Left ventricle myocardium superior (tissue), 1 donor: ENCODE measurements at places on chromosomes 16 and 17. TPM values are rescaled to one million over a fixed set of nuclear protein-coding genes. Genes with fewer than 3 reads are reported as not detected.

The EMP2 gene
- 96.4 TPM for total RNA-seq

- DNase-seq = no peak
Observed at GRCh38 chr17:61058066-61058465, 341.6 kb upstream of the TBX2 start.

GRCh38 chr17:36641877-36642845, 40.8 kb downstream of the MRM1 start:
- no peak for DNase-seq

DNA sequence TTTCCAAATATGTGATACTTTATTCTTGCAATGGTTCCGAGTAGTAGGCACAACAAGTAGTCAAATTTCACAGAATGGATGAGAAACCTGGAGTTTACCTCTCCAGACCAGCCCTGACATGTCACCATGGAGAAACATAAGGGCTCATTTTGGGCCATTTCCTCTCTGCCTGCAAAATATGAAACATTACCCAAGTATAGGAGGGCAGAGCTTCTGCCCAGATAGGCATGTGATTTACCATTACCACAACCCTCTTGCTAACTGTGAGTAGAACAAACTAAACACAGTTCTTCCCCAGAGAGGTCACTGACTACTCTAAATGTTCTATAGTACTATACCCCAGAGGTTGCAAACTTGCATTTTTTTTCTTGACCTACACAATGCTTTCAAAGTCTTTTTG, 15.7 kb upstream of the KPNB1 start:
- no peak for DNase-seq

DNA sequence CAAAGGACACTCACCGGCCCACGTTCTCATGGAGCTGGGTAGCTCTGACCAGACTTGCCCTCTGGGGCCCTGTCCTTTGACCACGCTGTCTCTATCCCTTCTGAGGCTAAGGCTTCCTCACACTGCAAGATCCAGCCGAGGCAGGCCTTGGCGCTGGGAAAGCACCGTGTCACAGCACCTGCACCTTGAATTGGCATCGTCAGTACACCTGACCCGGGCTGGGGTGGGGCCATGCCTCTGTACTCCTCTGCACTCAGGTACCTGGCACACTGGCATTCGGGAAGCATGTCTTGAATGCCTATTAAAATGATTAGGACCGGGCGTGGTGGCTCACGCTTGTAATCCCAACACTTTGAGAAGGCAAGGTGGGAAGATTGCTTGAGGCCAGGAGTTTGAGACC, 6.0 kb downstream of the TBC1D24 start:
- DNase-seq = no peak

- no peak for DNase-seq
Observed at GRCh38 chr16:89476811-89477261, 13.5 kb downstream of the ANKRD11 start.

GRCh38 chr16:77579351-77579891, 142.9 kb upstream of the NUDT7 start:
- DNase-seq = no peak

GRCh38 chr17:49783791-49784190, 4.7 kb upstream of the KAT7 start:
- no peak for DNase-seq

- DNase-seq = no peak
Observed at GRCh38 chr16:4803401-4803844, 990 bp upstream of the ROGDI start.

GRCh38 chr16:67530013-67530939, 1.6 kb downstream of the RIPOR1 start:
- peak; percentile 89 for DNase-seq

The TEX14 gene
- 0.15 TPM for total RNA-seq

DNA sequence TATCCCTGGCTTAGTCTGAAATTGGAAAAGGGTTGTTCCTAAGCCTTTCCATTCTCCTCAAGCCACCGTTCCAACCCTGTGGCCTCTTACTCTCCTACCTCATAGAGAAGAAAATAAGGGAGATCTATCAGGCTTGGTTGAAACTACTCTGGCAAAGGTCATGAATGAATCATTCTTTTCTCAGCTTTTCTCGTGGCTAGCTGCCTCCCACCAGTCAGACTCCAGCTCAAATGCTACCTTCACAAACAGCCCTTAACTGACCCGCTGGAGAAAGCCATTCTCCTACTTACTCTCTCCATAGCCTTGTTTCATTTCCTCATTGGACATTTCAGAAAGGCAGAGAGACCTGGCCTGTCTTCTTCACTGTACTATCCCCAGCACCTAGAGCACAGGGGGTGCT, 8.9 kb downstream of the MYH10 start:
- no peak for DNase-seq

DNA sequence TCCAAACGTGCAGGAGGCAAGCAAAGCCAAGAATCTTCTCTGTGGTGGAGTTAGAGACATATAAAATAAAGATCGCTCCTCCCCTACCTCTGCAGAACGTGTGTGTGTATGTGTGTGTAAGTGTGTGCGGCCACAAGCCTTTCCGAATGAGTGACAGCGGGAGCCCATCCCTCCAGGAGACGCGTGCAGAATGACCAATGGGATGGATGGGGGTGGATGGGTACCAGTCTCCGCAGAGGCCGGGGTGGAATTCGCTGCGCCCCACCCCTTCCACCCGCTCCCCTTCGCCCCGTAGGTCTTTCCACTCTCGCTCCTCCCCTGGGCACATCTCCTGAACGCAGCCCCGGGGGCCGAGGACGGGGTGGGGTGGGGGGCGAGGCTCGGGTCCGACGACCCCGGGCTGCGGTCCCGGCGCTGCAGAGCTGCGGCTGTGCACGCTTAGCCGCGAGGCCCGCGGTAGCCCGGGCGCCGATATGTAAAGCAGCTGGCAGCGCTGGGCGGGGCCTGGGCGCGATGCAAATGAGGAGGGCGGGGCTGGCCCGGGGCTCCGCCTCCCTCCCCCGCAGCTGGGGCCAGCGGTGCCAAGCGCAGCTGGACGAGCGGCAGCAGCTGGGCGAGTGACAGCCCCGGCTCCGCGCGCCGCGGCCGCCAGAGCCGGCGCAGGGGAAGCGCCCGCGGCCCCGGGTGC, at the start of gene PRKCB:
Gene PRKCB, plus strand, starts transcription at position 594 of the 688 bp plus-strand sequence.
- DNase-seq = peak; percentile 84

- no peak for DNase-seq
Observed at GRCh38 chr17:7667656-7668406, 17.1 kb downstream of the ATP1B2 start.

The DNAJC7 gene
- 76.6 TPM for total RNA-seq

The CHCT1 gene
- total RNA-seq = not detected

The ESRP2 gene
- total RNA-seq = 0.87 TPM

DNA sequence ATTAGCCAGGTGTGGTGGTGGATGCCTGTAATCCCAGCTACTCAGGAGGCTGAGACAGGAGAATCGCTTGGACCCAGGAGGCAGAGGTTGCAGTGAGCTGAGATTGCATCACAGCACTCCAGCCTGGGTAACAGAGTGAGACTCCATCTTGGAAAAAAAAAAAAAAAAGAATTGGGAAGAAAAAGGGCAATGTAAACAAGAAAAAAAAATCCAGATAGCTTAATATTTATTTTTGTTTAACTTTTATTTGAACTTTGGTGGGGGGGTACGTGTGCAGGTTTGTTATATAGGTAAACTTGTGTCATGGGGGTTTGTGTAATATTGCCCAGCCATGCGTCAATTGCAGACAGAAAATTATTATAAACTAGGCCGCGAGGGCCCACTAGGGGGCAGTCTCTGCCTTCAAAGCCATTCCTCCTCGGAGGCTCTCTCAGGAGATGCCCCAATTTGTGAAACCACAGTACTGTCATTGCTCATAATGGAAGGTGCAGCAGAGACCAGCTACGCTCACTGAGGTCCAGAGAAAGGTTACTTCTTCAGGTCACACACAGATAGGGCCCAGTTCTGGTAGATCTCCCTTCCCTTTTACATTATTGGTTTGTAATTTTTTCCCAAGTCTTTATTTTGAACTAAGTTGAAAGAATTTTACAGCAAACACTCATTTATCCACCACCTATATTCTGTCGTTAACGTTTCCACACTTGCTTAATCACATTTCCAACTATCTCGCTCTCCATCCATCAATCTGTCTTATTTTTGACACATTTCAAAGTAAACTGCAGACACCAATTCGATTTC, 206.2 kb downstream of the PRKCB start:
- peak; percentile 67 for DNase-seq

DNA sequence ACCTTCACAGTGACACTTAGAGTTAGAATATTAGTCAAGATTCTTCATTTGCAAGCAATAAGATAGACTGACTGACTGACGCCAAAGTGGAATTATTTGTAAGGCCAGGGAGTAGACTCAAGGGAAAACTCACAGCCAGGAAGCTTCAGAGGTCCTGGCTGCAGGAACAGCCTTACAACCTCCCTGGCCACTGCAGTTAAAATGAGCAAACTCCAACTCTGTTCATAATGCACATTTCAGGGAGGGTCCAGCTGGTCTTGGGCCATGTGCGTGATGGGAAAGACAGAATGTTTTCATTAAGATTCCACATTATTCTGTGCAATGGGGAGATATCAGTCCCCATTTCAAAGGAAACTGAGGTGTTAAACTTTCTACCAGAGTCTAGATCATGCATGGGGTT, 9.9 kb downstream of the CAPNS2 start:
- peak; percentile 46 for DNase-seq

The KRT9 gene
- total RNA-seq = not detected

DNA sequence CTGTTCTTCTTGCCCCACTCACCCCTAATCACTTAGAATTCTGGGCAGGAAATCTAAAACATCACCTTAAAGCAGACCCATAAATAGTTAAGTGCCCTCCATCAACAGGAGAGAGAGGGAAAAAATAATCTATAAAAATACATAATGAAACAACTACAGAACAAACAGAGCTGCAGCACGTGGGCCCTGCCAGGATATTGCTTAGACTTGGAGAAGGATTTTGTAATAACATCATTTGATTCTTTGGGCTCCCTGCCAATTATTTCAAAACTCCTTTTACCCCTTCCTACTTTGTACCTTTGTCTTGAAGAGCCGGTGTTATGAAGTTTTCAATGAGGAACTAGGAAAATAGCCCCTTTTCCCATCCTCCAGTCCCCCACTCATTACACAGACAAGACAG, 130.6 kb upstream of the TOX3 start:
- no peak for DNase-seq

DNA sequence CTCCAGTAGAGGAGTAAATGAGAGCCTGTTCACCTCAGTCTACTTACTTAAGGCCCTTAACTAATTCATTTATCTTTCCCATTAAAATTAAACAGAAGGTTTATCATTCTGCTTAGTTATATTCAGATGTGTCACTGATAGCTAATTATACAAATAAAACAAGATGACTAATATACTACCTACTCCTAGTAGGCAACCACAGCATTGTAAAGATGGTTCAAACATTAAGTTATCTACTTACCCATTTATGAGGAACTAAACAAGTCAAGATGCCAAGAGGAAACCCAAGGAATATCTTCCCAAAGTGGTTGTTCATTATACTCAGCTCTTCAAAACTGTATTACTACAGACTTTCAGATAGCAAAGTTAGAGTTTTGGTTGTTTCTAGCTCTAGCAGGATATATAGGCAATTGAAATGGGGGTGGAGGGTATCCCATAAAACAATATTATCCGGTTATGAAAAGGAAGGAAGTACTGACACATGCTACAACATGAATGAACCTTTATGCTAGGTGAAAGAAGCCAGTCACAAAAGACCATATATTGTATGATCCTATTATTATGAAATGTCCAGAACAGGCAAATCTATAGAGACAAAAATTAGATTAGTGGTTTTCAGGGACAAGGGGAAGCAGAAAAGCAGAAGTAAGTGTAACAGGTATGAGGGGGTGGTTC, 56.5 kb downstream of the SPAG9 start:
- DNase-seq = no peak

The ZG16 gene
- total RNA-seq = not detected

The TBC1D3E gene
- total RNA-seq = not detected

The CCT6B gene
- 1.3 TPM for total RNA-seq

GRCh38 chr16:28085389-28086171, 22.1 kb upstream of the GSG1L start:
- DNase-seq = no peak

- DNase-seq = no peak
Observed at GRCh38 chr17:59695945-59696681, 11.1 kb downstream of the PTRH2 start.

The HOXB13 gene
- total RNA-seq = not detected
